ENCODE measurements at places on chromosomes 16 and 17. TPM values are rescaled to one million over a fixed set of nuclear protein-coding genes. Genes with fewer than 3 reads are reported as not detected.

The HSD11B2 gene
- total RNA-seq, result 2.1 TPM

The CDH3 gene
- 0.35 TPM for total RNA-seq

The G6PC1 gene
- total RNA-seq, result not detected

The SOX15 gene
- total RNA-seq, result 0.16 TPM

The HAS3 gene
- total RNA-seq, result 45.5 TPM

The MSL1 gene
- total RNA-seq, result 64.8 TPM

The NPIPB2 gene
- total RNA-seq, result 2.6 TPM

The MPV17L gene
- 5.2 TPM for total RNA-seq

The TM4SF5 gene
- total RNA-seq, result 0.49 TPM

The GP1BA gene
- total RNA-seq, result not detected

The AXIN2 gene
- total RNA-seq, result 0.57 TPM

The RNF43 gene
- 0.45 TPM for total RNA-seq

The ELOB gene
- 517 TPM for total RNA-seq

The RGS9 gene
- 7.4 TPM for total RNA-seq

The ZNF785 gene
- total RNA-seq, result not detected

The KIF1C gene
- total RNA-seq, result 114 TPM

The SMIM5 gene
- 1.0 TPM for total RNA-seq

The ALOX12 gene
- total RNA-seq, result not detected

The OTOP2 gene
- total RNA-seq, result not detected

The KRT27 gene
- total RNA-seq, result not detected

The KRTAP3-2 gene
- total RNA-seq, result 0.33 TPM

The MT1A gene
- 30.1 TPM for total RNA-seq

The MLST8 gene
- 51.0 TPM for total RNA-seq

The CBFA2T3 gene
- total RNA-seq, result 0.77 TPM

The CCL8 gene
- total RNA-seq, result not detected

The CTRB2 gene
- total RNA-seq, result 0.16 TPM
